ENCODE measurements at places on chromosomes 6 and 20.

GRCh38 chr6:3697609-3698008 is 53.9 kb downstream of the PXDC1 start:
- no peak for DNase-seq

GRCh38 chr20:46828471-46828870 is 66.2 kb upstream of the EYA2 start:
- no peak for DNase-seq

- DNase-seq = no peak
Measured at GRCh38 chr6:2072453-2072852, 173.0 kb downstream of the GMDS start.

DNA sequence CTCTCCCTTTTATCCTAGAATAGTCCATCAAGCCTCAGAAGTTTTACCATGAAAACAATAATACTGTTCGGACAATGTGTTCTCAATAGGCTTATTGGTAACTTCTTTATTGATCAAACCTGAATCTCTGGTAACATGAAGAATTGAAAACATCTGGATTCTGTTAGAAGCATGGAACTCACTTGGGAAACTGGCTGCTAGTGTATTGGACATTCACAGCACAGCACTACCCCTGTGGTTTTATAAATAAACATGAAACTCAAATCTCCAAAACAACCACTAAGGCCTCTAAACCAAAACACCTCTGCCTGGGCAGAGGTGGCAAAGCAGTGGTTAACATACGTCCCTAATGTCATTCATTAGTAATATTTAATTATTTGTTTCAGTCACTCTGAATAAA is 157.6 kb upstream of the KCNQ5 start:
- DNase-seq = no peak

DNA sequence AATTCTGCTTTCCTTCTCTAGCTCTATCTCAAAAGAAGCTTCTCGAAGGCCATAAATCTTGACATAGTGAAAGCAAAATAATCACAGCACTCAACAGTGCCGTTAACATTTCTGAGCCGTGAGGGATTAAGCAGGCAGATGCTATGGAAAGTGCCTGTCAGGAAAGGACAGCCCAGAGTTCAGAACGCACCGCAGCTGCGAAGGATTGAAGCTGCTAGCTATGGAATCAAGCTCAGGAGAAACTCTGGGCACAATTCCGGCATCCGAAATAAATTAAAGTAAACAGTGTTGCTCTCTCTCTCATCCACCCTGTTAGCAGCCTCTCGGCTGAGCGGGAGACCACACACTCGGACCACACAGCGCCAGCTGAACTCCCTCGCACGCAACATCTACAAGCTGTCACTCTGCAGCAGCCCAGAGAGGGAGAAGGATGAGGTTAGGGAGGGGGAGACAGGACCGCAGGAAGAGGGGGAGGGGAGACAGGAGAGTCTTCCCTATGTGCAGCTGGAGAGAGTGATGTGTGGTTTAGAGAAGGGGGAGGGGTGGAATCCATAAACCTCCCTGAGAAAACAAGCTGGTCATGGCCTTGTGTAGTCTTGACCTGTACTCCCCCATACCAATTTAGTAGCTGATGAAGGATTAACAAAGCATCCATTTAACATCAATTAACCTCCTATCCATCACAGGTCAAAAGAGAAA is 9.0 kb downstream of the EXOC2 start:
- DNase-seq = no peak

GRCh38 chr6:105608711-105609374 is 206.0 kb upstream of the PREP start:
- DNase-seq = no peak

DNA sequence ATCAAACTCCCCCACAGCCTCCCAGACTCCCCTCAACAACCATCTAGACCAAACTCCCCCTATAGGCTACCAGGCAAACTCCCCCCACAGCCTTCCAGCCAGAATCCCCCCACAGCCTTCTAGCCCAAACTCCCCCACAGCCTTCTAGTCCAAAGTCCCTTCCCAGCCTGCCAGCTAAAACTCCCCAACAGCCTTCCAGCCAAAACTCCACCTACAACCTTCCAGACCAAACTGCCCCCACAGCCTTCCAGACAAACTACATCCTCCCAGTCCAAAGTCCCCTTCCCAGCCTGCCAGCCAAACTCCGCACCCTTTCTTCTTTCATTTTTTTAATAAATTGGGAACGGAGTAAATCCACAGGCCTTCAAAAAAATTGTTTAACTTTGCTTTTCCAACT is 37.4 kb upstream of the SYNDIG1 start:
- DNase-seq = no peak

- no peak for DNase-seq
Measured at GRCh38 chr6:141988954-141989705, 143.6 kb upstream of the GJE1 start.

DNA sequence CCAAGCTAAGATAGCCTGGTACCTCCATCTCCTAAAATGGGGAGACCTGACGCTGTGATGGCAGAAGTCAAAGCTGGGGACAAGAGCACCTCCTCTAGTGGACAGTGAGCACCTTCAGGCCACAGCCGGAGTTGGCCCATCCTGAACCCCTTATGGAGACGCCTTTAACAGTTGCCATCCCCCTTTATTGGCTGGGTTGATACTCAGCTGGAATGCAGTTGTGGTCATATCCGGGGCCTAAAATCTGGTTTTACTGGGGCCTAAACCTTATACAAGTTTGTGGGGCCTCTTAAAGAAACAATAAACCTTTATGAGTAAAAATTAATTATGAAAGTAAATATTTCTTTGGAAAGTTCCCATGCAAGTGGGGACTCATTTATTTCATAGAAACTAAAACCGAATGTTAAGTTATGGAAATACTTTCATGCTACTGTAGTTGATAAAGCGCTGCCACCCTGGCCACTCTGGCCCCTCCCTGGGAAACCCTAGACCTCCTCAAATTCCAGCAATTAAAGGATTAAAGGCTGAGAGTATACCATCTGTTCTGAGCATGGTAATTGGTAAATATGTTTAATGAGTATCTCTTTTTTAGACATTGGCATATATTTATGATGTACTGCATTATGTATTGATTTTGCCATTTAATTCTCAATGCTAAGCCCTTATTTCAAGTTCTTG is 95.1 kb upstream of the SASH1 start:
- no peak for DNase-seq

DNA sequence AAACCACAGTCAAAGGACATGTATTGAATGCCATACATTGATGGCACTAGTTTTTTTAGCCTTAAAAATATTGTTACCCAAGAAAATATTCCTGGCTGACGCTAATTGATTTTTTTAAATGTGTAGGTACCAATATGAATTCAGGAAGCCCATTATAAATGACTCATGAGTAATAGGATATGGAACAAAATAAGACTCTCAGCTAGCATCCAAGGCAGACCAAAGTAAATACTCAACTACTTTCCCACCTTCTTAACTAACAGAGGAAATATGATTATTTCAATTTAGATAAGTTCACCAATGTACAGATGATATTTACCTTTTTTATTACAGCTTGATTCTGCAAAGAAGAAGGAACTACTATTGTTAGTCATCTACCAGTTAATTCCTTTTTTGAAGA is 43.2 kb upstream of the TXNDC5 start:
- DNase-seq = no peak

DNA sequence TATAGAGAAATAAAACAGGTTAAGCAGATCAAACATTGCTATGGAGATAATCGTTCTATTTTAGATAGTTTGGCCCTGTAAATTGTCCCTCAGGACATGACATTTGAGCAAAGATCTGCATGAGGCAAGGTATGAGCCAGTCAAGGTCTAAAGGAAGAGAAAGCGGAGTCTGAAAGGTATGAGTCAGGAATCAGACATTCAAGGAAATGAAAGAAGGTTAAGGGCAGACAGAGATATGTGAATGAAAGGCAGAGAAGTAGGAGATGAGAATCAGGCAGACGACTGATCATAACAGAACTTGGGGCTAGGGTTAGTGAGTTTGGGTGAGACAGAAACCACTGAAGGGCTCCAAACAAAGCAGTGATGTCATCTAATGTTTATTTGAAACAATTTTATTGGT is 775.8 kb downstream of the MAFB start:
- no peak for DNase-seq

- no peak for DNase-seq
Measured at GRCh38 chr20:944774-945410, 28.8 kb upstream of the ANGPT4 start.

DNA sequence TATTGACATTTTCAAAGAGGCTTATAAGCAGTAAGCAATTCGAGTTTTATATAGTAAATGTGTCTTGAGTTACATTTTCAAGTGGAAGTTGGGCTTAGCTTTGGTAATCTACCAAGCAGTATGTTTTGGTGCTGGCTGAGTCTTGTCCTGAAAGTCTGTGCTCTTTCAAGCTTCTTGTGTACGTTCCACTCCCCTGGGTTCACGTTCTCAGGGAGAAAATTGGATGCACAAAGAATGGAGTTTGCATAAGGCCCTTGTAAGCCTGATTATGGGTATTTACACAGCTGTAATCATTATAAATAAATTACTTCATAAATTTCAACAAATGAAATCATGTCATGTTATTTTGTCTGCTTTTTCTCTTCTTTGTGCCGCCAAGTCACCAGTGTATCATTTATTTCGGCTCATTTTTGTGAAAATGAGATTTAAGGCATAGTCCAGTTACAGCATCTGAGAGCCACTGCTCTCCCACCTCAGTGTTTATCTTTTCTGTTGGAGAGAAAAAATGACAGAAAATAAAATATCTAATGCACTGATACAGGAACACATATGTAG is 262.5 kb downstream of the BTBD3 start:
- peak; percentile 62 for DNase-seq

DNA sequence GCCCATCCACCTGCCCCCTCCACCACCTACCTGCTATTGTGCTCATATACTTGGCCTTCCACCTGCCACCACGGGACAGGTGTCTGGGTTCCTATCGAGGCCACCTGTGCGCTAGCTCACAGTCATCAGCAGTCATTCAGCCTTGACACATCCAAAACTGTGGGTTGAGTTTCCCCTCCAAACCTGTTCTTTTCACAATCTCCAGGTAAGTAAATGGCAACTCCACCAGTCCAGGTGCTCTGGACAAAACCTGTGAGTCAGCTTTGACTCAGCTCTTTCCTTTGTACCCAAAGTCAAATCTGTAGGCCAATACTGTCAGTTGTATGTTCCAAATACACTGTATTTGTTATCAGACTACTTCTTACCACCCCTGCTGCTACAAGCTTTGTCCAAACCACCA is 52.6 kb downstream of the SPTLC3 start:
- no peak for DNase-seq

- no peak for DNase-seq
Measured at GRCh38 chr20:4036351-4036750, 21.0 kb upstream of the RNF24 start.

GRCh38 chr6:34391473-34391785 is 1.0 kb downstream of the NUDT3 start:
- DNase-seq = no peak

DNA sequence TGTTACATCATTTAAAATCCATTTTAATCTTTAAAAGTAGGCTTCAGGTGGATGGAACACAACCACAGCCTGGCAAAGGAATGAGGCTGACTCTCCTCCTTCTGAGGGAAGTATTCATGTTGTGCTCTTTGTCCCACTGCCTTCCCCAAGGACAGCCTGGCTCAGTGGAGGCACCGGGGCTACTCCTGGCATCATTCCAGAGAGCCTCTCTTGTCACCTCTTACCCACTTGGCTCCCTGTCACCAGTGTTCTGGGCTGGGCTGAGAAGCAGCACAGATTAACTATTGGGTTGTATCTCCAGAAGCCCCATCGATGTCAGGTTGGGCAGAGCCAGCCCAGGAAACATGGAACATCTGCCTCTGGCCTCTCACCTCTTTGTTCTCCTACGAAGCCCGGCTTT is 10.7 kb upstream of the TP53INP2 start:
- no peak for DNase-seq

DNA sequence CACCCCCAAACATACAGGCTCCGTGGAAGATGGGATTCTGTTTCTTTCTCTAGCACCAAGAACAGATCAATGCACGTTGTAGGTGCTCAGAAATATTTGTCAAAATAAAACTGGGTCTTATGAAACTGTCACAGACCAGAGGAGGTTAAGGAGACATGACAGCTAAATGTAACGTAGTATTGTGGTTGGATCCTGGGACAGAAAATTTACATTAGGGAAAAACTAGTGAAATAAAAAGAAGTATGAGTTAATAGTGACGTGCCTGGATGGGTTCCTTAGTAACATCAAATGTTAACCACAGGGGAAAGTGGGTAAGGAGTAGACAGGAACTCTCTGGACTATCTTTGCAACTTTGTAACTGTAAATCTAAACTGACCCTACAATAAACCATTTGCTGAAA is 31.5 kb downstream of the NOL4L start:
- DNase-seq = no peak

DNA sequence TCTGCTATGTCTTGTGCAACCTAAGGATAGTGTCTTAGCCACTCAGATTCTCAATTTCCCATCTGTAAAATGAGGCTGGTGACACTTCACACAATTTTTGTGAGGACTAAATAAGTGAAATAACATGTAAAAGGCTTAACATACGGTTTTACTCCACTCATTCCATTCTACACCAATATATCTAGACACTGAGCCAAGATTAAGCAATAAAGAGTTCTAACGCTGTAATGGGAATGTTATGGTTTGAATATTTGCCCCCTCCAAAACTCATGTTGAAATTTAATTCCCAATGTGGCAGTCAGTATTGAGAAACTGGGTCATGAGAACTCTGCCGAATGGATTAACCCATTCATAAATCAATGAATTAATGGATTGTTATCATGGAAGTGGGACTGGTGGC is 301.0 kb downstream of the HACE1 start:
- DNase-seq = no peak

- no peak for DNase-seq
Measured at GRCh38 chr20:3456648-3457047, 14.2 kb upstream of the ATRN start.

- DNase-seq = peak; percentile 37
Measured at GRCh38 chr6:88165844-88166492, at the start of gene CNR1. CNR1 (minus strand) TSS chr6:88166347; CDS start chr6:88145274, 21,073 bp downstream.

DNA sequence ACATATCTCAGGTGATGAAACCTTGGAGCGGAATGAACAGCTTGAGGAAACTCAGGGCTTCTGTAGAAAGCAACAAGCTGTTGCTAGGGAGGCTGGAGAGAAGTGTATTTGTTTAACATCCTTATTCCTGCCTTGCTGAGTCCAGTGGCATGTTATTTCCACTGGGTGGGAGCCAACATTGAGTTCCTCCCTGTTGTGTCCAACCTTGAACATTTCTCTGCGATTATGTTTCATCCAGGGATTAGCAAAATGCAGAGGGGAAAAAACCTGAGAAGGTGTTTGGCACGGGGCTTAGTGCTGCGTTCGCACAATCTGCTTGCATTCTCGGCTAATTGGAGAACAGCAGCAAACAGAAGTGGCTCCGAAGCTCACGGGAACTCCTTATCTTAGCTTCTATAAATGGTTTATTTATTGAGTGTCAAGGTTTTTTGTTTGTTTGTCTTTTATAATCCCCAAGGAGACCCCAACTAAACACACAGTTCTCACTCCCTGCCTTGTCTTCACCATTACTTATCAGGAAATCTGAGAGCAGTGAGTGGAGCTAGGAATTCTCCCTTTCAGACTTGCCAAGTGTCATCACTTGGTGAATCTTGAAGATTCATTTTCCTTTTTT is 412.8 kb downstream of the CDC5L start:
- DNase-seq = no peak

DNA sequence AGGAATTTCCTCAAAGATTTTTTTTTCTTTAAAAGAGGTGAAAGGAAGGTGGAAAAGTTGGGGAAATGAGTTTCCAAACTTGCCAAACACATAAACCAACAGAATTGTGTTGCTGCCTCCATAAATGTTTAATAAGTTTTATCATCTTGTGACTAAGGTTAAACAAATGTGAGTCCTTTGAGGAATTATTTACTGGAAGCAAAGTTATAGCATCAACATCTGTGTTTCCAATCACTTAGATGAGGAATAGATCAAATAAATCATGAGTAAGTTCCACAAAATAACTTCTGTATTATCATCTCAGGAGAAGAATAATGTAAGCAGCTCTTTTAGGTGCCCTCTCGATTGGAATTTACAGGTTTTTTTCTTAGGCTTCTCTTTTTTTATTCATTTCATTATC is 20.5 kb downstream of the TSHZ2 start:
- DNase-seq = no peak
